ENCODE measurements at places on chromosomes 4 and X.

GRCh38 chr4:110096405-110096804 is 102.0 kb downstream of the ELOVL6 start:
- no peak for DNase-seq

DNA sequence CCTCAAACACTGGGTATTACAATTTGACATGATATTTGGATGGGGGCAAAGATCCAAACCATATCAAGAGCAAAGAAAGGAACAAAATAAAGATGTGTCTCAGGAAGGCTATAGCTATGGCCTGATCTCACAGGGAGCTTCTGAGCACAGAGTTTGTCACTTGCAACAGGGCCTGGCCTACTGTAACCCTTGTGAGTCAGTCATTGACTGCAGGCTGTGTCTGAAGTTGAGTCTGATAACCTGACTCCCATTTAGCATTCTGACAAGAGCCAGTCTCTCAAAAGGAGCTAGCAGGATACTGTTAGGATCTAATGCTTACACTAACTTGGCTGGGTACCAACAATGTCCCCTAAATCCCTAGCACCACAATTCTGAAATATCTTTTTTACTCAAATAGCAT is 612.5 kb upstream of the TECRL start:
- DNase-seq: no peak

GRCh38 chr4:184907810-184908209 is 82.0 kb upstream of the ACSL1 start:
- DNase-seq: no peak

DNA sequence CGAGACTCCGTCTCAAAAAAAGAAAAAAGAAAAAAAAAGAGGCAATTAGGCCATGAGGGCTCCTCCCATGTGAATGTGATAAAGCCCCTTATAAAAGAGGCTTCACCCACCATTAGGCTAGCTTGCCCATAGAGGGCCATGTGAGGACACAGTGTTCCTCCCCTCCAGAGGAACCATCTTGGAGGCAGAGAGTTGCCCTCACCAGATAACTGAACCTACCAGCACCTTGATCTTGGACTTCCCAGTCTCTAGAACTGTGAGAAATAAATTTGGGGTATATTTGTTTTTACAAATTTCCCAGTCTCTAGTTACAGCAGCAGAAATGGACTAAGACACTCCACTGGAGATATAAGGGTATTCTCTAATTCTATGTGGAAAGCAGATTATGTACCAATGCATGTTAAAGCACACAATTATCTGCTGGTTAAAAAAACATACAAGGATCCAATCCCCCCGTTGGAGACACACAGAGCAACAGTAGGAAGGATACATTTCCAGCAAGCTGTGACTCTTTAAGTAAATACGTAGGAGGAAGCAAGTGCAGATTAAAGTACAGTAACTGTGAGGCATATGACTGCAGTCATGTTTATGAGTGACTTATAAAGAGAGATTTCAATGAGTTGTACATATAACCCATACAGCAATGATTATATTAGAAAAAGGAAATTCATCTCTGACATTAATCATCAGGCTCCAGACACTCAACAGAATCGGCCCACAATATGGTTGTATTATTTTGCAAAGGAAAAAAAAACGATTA is 21.4 kb downstream of the SH3RF1 start:
- DNase-seq: no peak

DNA sequence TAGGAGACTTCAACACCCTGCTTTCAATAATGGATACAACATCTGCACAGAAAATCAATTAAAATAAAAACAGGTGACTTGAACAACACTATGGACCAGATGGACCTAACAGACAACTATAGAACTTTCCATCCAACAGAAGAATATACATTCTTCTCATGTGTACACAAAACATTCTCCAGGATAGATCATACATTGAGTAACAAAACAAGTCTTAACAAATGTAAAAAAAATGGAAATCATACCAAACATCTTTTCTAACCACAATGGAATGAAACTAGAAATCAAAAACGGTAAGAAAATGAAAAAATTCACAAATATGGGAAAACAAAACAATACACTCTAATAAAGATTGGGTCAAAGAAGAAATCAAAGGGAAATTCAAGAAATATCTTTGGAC is 24.7 kb downstream of the CYP2U1 start:
- DNase-seq: no peak

GRCh38 chrX:10513974-10514373 is 106.4 kb downstream of the MID1 start:
- DNase-seq: no peak

DNA sequence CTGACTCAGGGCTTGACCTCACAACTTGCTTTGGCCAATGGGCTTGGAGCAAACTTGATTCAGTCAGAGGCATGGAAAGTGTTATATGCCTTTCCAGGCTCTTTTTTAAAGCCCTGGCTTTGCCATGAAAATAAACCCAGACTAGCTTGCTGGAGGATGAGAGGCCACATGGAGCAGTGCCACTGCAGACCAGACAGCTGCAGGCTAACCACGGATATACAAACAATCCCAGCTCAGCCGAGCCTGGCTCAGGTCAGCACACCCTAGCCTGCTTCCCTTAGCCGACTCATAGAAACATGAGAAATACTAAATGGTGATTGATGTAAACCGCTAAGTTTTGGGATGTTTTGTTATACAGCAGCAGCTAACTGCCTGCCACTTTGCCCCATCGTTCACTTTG is 345.1 kb downstream of the ARHGAP10 start:
- no peak for DNase-seq

DNA sequence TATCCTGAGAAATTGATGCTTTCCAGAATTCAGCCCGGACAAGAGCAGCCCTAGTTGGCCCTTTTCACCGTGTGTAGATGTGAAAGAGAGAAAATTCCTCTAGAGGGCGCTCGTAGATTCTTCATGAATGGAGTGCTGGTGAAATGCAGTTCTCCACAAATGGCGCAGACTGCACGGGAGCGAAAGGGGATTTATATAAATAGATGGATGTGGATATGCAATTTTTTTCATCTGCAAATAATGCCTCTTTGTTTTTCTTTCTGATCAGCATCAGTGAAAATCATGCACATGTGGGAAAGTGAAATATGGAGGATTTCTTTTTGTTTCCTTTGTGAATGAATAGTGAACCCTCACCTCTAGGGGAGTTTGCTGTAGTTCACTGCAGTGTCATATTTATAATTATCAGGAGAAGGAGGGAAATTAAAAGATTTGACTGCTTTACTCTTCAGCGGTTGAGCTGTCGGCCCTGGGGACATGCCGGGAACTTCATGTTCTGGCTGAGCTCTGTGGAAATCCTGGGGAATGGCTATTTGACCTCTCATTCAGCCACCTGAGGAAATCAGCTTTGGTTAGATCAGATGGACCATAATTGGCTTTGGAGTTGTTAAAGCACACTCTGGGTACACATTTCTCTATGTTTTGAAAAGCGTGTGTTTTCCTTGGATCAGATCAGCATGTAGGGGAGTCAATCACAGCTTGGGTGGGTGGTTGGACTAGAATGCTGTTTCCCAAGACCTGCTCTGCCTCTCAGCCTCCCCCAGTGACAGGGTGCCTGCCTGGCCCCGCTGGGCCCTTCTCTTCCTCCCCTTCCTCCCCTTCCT is 115.0 kb upstream of the SHISA3 start:
- no peak for DNase-seq

- DNase-seq: no peak
Measured at GRCh38 chrX:50858548-50858947, 44.6 kb upstream of the SHROOM4 start.

- no peak for DNase-seq
Measured at GRCh38 chrX:100673397-100673953, 29.5 kb downstream of the SRPX2 start.

DNA sequence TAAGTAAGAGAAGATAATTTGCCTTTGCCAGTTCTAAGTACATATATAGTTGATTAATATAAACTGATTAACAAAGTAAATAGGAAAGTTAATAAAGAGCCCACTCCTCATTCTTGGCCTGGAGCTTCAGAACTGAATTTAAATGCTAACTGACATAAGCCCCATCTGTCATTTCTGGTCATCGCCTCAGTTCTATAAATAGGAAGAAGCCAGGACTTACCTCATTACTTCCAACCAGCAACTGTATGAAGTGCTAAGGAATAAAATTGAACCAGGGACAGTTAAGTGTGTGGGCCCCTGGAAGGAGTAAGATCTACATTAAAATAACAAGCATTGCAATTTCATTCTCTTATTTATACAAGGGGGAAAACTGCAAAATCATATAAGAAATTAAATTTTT is 52.0 kb upstream of the PDLIM5 start:
- no peak for DNase-seq

Measured in T-helper 1 cell (primary cell).